HFFc6 (cell line): ENCODE measurements at places on chromosomes 5 and 9. TPM values are rescaled to one million over a fixed set of nuclear protein-coding genes. Genes with fewer than 3 reads are reported as not detected.

Gene ZNF462
- total RNA-seq: 12.7 to 16.3 TPM (median 15.0 TPM) in 3 replicates

Gene FSTL4
- not detected in 3 replicates for total RNA-seq

Gene FAM153A
- total RNA-seq: not detected in 3 replicates

Gene CDX1
- total RNA-seq: not detected in 3 replicates

Gene EDIL3
- total RNA-seq: 1.9 to 48.7 TPM (median 4.1 TPM) in 3 replicates

Gene PCDHB14
- total RNA-seq: 2.1 and 3.1 TPM in 2 replicates

Gene IGIP
- 3.3 to 8.4 TPM (median 5.9 TPM) in 3 replicates for total RNA-seq

Gene NMUR2
- not detected in 3 replicates for total RNA-seq

Gene CNOT8
- total RNA-seq: 29.9 to 35.4 TPM (median 32.8 TPM) in 3 replicates

Gene TEX10
- total RNA-seq: 23.5 to 29.6 TPM (median 25.7 TPM) in 3 replicates

Gene TNFSF15
- total RNA-seq: 0.05 to 0.18 TPM (median 0.10 TPM) in 3 replicates

Gene GCNT4
- 5.4 to 12.5 TPM (median 6.0 TPM) in 3 replicates for total RNA-seq

Gene TMEM252
- total RNA-seq: not detected in 3 replicates

DNA sequence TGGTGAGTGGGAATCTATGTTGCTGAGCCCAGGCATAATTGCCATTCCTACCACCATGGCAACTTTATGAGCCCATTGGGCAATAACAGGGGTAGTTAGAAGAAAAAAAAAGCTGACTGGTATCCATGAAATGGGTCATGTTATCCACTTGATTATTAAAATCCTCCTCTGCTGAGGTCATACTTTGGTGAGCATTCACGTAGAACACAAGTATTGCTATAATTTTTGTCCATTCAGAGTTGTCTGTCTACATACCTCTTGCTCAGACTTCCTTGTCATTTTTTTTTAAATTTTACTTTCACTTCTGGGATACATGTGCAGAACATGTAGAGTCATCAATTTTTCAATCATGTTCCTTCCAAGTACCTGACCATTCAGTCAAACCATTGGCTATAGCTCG lies 780.8 kb upstream of the ARRDC3 start:
- no peaks in the 10 kb centered on the region for H3K27me3 ChIP-seq
- H3K27ac ChIP-seq: no peak overlapping the region

DNA sequence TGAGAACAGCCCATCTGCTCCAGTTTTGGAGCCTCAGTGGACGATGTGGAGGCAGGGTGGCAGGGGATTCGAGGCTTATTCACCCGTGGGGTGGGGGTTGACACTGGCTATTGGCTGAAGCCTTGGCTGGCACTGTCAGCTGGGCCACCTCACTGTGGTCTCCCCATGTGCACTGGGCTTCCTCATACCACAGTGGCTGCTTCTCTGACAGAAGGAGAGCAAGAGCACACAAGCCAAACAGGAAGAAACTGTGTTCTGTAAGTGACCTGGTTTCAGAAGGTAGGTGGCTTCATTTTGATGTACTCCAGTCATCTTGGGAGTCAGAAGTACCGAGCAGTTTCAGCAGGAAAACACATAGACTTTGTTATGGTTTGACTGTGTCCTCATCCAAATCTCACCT lies 24.7 kb upstream of the CTNND2 start:
- H3K36me3 ChIP-seq: no peaks in the 10 kb centered on the region
- DNase-seq: no peak
- no peaks in the 10 kb centered on the region for H3K27me3 ChIP-seq
- no peaks in the 10 kb centered on the region for H3K4me1 ChIP-seq

DNA sequence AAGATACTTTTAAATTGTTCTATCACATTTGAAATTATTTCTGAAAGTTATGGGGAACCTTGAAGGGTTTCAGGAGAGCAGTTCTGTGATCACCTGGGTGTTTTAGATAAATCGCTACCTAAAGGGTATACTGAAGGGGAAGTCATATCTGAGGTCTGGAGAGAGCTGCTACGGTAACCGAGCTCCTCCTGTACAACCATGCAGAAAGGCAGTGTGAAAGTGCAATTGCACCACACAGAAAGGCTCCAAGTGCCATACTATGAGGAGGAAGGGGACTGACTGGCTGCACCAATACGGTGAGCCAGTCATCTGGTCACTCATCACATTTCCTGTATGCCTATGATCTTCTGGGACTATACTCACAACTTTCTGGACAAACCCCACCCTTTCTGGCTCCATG lies 241.4 kb upstream of the SLC24A2 start:
- H3K27ac ChIP-seq: no peak overlapping the region
- H3K4me3 ChIP-seq: no peak overlapping the region
- H3K27me3 ChIP-seq: peaks cover 6% of the 10 kb centered on the region
- no peaks in the 10 kb centered on the region for H3K4me1 ChIP-seq

- no peaks in the 10 kb centered on the region; the same call in 1 of the 2 replicates for H3K27me3 ChIP-seq
- peaks cover 71% of the 10 kb centered on the region for H3K4me1 ChIP-seq
- no peaks in the 10 kb centered on the region; the same call in 1 of the 2 replicates for H3K36me3 ChIP-seq
- no peak for DNase-seq
- H3K4me3 ChIP-seq: no peak overlapping the region
- peak overlapping the region; percentile 61 for H3K27ac ChIP-seq
Observed at GRCh38 chr5:147532156-147532555, 22.3 kb upstream of the DPYSL3 start.

DNA sequence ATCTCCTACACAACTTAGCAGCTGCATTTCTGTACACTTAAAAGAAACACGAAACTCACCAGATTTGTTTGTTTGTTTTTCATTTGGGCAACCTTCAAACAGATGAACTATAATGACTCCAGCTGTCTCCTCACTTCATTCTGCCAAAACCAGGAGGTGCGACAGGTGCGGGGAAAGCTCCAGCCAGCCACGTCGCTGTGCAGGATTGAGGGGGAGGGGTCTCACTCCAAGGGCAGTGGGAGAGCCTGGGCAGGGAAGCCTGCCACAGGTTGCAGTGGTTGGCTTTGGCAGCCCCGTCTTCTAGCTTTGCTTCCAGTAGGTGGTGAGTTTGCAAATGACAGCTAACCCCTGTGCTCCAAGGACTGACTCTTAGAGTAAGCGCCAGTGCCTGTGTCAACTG lies 215.8 kb downstream of the CEMIP2 start:
- H3K4me1 ChIP-seq: no peaks in the 10 kb centered on the region
- H3K4me3 ChIP-seq: no peak overlapping the region
- no peak for DNase-seq
- no peak overlapping the region for H3K27ac ChIP-seq
- peaks cover 1% of the 10 kb centered on the region for H3K27me3 ChIP-seq

- H3K36me3 ChIP-seq: no peaks in the 10 kb centered on the region
- no peak overlapping the region for H3K27ac ChIP-seq
- peaks cover 8% of the 10 kb centered on the region; the same call in 1 of the 2 replicates for H3K27me3 ChIP-seq
- H3K4me3 ChIP-seq: no peak overlapping the region
- DNase-seq: no peak
- H3K4me1 ChIP-seq: peaks cover 33% of the 10 kb centered on the region
Observed at GRCh38 chr5:56479126-56479525, 246.0 kb upstream of the ANKRD55 start.

GRCh38 chr5:51347704-51348103 lies 35.5 kb upstream of the ISL1 start:
- no peak overlapping the region for H3K4me3 ChIP-seq
- DNase-seq: no peak
- no peaks in the 10 kb centered on the region; the same call in 1 of the 2 replicates for H3K36me3 ChIP-seq
- no peak overlapping the region for H3K27ac ChIP-seq

DNA sequence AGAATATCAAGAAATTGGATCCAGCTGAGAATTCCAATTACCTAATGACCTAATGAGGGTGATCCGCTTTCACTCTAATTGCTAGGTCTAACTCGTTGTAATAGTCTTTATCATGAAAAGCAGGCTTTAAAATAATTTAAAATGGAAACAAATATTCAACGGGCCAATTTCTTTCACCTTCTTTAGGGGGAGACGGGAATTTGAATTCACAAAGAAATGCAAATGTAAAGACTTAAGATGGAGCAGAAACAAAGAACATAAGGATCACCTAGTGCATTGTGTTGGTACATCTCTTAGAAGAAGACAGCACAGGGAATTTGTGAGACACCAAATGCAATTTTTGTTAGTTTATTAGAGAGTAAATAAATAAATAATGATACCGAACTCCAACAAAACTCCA lies 1.5 kb upstream of the KCNN2 start:
- H3K27me3 ChIP-seq: peaks cover 11% of the 10 kb centered on the region; the same call in 1 of the 2 replicates
- peaks cover 51% of the 10 kb centered on the region for H3K4me1 ChIP-seq
- peaks cover 13% of the 10 kb centered on the region; the same call in 1 of the 2 replicates for H3K36me3 ChIP-seq
- H3K4me3 ChIP-seq: peak overlapping the region; percentile 89

DNA sequence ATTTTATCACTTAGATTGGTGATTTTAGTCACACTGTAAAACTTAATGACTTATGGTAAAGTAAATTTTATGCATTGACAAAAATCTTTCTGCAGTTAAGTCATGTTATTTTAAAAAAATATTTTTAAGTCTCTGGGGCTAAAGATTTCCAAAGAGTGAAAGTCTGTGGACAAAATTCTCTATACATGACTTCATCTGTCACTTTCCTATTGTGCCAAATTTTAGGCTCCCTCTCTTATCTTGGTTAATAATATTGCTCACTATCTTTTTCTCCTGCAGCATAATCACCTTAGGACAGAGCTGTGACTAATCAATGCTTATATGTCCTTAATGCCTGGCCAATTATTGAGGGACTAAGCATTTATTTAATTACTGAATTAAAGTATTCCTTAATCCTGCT lies 15.2 kb downstream of the LURAP1L start:
- DNase-seq: no peak
- H3K27ac ChIP-seq: no peak overlapping the region
- H3K4me1 ChIP-seq: peaks cover 14% of the 10 kb centered on the region

DNA sequence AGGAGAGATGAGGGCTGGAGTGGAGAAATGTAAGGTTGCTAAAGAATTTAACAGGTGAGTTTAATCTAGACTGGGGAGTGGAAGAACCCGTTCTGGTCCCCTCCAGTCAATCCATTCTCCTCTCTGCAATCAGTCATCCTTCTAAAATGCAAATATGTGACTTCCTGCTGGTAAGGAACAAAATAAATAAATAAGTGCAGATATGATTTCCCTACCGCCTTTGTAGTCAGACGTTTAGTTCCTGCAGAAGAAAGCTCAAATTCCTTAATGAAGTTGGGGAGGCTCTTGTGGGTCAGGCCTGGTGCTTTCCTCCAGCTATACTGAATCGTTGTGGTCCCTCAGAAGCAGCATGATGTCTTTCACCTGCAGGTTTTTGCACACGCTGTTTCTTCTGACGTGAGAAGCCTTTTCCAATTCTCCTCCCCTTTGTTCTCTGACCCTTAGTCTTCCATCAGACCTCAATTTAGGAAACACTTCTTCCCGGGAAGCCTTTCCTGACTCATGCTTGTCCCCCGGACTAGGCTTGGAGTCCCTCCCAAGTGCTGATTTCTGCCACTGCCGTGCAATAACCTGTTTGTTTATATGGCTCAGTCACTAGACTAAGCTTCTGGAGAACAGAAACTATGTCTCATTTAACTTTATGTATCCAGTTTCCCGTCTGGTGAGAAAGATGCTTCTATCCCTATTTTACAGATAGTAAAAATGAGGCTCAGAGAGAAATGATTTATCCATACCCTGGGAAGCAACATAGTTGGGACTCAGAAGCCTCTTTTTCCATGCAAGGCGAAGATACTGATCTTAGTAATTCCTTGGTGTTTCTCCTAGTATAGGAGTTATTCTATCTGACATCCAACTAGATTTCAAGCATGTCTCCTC lies 1.3 kb downstream of the ATP6V1G1 start:
- peaks cover 4% of the 10 kb centered on the region for H3K27me3 ChIP-seq
- peaks cover 25% of the 10 kb centered on the region for H3K36me3 ChIP-seq
- peak overlapping the region; percentile 95 for H3K27ac ChIP-seq
- H3K4me1 ChIP-seq: peaks cover 47% of the 10 kb centered on the region

DNA sequence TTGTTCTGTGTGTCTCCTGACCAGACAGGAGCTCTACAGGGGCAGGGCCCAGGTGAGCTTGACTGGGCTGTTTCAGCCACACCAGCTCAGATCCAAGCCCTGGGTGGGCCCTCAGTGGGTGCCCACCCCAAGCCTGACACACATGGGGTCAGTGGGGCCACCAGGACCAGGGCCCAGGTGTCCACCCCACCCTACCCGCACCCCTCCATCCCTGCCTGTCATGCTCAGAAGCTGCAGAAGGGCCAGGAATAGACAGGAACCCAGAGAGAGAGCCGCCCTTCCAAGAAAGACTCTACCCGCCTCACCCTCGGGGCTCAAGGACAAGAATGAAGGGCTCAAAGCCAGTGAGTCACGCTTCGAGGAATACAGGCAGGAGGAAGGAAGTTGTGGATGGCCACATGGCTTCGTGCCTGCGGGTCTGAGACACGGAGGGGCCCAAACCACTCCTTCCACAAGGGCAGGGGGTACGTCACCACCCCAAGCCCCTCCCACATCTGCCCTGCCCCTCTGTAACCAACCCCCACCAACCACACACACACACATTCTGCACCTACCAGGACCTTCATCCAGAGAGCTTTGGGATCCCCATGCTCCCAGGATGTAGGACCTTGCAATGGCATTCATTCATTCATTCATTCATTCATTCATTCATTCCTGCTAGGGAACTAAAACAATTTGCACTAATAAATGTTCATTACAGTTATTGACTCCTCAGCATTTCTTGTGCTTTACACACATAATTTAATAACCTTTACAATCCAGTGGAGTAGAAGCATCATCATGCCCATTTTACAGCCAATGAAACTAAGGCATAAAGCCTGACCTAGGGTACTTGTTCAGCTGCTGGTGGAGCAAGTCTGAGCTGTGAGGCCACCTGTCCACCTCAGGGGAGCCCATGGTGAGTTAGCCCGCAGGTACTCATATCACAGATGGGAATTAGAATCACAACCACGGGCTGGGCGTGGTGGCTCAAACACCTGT lies 55.9 kb upstream of the STXBP1 start:
- peak overlapping the region; percentile 99 for H3K27ac ChIP-seq
- peak; percentile 97 for DNase-seq
- H3K27me3 ChIP-seq: peaks cover 8% of the 10 kb centered on the region; the same call in 1 of the 2 replicates
- peaks cover 33% of the 10 kb centered on the region for H3K36me3 ChIP-seq

GRCh38 chr9:20207176-20207575 lies 415.1 kb downstream of the MLLT3 start:
- DNase-seq: no peak
- no peak overlapping the region for H3K4me3 ChIP-seq
- H3K27me3 ChIP-seq: peaks cover 12% of the 10 kb centered on the region
- no peaks in the 10 kb centered on the region for H3K4me1 ChIP-seq
- H3K36me3 ChIP-seq: no peaks in the 10 kb centered on the region
- H3K27ac ChIP-seq: no peak overlapping the region

DNA sequence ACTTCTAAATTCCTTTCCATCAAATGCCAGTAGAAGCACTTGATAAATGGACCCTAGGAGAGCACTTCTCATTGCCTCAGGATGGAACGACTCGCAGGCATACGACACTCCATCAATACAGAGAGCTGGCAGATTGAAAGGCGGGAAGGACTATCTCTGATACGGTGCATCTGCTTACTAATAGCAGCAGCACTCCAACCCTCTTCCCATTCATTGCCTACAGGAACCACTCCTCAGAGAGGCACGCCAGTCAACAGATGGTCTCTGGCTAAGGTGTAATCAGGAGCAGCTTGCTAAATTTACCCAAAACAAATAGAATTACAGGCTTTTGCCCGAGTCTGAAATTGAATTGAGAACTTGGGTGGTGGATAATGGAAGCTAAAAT lies 168.1 kb downstream of the EFNA5 start:
- no peak overlapping the region for H3K27ac ChIP-seq
- no peak overlapping the region for H3K4me3 ChIP-seq
- peaks cover 6% of the 10 kb centered on the region; the same call in 1 of the 2 replicates for H3K4me1 ChIP-seq
- DNase-seq: no peak
